ENCODE measurements at places on chromosomes 11 and 22. TPM values are rescaled to one million over a fixed set of nuclear protein-coding genes. Genes with fewer than 3 reads are reported as not detected.

- DNase-seq: no peak
Measured at GRCh38 chr11:87859636-87860035, 315.6 kb downstream of the RAB38 start.

DNA sequence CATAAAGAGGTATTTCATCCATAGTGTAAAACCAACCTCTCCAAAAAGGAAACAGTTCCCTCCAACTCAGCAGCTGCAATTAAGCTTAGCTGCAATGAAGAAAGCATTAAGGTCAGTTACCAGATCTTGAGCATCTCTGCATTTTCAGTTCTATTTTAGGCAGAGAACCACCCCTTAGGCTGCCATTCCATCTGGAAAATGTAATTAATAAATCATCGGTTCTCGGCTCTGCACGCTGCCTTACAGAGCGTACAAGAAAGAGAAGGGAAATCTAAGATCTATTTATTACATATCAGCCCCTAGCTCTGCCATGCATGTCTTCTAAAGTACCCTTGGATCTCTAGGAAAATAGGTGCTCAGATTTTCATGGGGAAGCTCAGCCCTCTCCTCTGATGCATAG is 71.5 kb downstream of the RCN1 start:
- DNase-seq: no peak

- DNase-seq: no peak
Measured at GRCh38 chr22:39318507-39319283, 728 bp downstream of the RPL3 start.

DNA sequence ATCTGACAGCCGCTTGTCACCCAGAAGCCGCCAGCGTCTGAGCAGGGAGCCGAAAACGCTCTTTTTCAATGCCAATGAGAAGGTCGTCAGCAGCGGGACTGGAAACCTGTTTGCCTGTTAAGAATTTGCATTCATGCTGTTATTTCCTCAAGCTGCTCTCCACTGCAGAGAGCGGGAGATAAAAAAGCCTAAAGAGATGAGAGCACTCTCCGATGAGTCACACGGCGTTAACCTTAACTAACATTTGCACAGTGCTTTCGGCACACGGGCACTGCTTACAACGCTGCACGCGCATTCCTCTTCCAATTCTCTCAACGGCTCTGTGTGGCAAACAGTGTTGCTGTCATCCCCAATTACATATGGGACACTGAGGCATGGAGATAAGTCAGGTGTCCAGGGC is 40.0 kb upstream of the RTL6 start:
- DNase-seq: no peak

DNA sequence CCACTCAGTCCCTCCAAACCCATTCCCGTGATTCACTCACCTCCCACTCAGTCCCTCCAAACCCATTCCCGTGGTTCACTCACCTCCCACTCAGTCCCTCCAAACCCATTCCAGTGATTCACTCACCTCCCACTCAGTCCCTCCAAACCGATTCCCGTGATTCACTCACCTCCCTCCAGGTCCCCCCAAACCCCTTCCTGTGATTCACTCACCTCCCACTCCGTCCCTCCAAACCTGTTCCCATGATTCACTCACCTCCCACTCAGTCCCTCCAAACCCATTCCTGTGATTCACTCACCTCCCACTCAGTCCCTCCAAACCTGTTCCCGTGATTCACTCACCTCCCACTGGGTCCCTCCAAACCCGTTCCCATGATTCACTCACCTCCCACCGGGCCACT is 639.6 kb downstream of the BRD1 start:
- DNase-seq: no peak

KRTAP5-1 gene
- not detected for total RNA-seq

DNA sequence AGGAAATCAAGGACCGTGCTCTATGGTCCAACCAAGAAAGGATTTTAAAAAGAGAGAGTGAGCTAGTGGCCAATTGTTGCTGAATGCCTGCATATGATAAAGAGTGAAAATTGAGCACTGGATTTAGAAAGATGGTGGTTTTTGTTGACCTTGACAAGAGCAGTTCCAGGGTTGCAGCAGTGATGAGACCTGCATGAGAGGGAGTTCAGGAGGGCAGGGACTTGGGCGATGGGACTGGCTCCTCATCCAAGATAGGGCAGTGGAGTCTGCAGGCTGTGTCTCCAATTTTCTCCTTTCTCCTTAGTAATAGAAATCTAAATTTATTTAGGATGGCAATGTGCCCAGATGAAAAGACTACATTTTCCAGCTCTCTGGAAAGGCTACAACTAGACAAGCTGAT is 94.0 kb upstream of the B3GAT1 start:
- no peak for DNase-seq

DNA sequence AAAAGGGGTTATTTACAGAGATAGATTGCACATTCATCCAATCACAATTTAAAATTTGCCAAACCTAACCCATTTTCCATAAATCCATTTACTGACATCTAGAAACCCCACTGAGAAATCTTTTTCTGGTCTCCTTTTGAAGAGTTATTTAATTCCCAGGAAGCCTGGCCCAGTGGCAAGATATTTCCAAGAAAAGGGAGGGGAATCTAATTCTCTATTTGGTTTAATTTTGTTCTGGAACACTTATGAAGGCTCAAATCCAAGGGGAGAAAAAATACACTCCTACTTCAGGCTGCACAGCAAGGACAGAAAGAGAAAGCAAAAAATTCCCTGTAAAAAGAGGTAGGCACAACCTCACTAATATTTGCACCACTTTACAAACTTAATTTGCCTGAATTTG is 88.2 kb upstream of the LDLRAD3 start:
- DNase-seq: no peak

DNA sequence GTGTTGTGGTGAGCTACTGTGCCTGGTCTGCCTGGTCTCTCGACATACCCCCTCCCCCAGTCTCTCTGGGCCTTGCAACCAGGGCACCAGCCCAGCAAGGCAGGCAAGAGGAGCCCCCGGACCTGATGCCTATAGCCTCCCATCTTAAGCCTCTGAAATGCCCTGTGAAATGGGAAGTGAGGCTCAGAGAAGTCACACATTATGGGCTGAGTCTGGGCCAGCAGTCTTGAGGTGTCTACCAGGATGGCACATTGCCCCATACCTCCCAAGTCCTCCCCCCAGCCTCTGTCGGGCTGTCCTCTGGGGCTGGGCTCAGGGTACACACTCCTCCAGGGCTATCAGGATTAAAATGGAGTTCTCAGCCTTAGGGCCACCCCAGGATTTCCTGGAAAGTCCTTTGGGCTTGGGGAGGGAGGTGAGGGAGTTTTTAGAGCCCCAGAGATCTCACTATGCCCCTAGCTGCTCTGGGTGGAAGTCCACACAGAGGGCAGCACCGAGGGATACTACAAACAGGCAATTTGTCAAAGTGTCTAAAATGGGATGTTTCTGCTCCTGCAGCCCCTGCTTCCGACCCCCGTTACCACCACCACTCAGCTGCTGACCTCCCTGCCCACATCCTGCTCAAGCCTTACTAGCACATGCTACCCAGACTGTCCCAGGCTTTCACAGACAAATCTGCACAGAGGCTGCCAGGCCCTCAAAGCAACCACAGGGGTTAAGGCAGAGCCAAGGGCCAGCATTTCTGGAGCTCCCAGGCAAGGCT is 3.1 kb upstream of the SH3BP1 start:
- DNase-seq: no peak

RHOG gene
- total RNA-seq: 23.1 TPM

DNA sequence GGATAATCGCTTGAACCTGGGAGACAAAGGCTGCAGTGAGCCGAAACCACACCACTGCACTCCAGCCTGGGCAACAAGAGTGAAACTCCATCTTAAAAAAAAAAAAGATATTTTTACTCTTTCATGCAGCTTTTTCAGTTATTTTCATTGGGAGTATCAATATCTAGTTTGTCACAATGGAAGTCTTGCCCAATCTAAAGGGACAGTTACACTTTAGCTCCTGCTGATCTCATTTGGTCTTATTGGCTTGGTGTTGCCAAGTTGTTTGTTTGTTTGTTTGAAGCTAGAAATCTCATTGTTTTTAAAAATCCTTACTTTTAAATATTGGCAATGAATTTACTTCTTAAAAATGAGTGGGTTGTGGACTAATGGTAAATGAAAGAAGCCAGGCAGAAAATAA is 24.7 kb downstream of the CEP295 start:
- DNase-seq: no peak

DNA sequence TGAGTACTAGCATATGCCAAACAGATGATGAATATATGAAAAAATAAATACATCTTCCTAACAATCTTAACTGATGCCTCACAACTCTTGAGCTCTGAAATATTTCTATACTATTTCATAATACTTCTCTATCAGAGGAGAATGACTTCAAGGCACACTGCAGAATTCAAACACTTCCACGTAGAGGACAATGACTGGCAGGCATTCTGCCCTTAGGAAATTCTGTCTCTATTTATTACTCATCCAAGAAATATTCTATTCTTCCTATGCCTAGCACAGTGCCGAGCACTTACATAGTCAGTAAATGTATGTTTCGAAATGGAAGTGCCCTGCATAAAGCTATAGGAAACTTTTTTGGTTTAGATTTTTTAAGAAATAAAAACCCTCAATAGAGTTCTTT is 809.1 kb downstream of the DLG2 start:
- DNase-seq: no peak

LRRC32 gene
- total RNA-seq: 35.1 TPM

GRCh38 chr11:58788355-58789023 is 56.0 kb downstream of the GLYATL2 start:
- no peak for DNase-seq

- no peak for DNase-seq
Measured at GRCh38 chr22:23533771-23534191, 46.3 kb downstream of the IGLL1 start.

DNA sequence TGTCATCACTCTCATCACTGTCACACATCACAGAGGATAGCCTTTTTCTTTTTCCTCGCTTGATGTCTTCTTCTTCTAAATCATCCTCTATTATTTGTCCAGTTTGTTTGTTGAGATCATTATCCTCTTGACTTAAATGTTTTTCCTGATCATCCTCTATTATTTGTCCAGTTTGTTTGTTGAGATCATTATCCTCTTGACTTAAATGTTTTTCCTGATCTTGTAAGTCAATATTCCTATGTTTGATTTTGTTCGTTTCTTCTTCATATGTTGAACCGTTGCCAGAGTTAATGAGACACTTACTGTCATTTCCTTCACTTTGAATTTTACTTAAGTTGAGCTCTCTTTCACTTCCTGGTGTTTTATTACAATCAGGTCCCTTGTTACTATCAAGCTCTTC is 5.6 kb downstream of the CCDC82 start:
- no peak for DNase-seq

- peak; percentile 37 for DNase-seq
Measured at GRCh38 chr22:46971099-46971763, 208.8 kb downstream of the TBC1D22A start.

CCDC116 gene
- total RNA-seq: 0.11 TPM

DNA sequence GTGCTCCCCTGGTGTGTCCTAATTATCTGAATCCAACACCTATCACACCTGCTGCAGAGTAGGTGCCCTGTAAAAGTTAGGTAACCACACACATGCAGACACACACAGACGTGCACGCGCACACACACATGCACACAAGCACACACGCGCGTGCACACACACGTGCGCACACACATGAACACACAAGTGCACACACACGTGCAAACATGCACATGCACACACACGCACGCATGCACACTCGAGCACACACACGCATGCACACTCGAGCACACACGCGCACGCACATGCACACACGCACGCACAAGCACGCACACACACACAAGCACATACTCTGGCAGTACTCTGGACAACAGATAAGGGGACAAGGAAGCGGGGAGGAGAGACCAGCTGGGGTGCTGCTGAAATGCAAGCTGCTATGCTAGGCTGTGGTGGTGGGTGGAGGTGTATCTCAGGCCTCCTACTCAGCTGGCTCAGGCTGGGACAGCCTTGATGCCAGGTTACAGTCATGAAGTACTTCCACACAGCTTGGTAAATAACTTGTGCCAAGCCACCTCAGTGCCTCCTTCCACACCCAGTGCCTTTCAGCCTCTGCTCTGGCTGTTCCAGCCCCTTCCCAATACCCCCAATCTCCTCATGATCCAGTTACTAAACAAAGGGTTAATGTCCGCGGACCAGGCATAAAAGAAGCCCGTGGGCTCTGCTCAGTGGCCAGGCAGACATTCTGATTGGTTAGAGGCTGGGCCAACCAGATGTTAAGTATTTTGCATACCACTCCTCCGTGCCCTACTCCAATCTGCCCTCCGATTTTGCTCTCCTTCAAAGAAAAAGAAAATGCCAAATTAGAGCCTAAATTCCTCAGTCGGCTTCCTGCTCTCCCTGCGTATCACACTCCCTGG is 374.1 kb downstream of the TENM4 start:
- DNase-seq: no peak

- DNase-seq: no peak
Measured at GRCh38 chr22:46269564-46269963, 1.8 kb downstream of the TTC38 start.

DNA sequence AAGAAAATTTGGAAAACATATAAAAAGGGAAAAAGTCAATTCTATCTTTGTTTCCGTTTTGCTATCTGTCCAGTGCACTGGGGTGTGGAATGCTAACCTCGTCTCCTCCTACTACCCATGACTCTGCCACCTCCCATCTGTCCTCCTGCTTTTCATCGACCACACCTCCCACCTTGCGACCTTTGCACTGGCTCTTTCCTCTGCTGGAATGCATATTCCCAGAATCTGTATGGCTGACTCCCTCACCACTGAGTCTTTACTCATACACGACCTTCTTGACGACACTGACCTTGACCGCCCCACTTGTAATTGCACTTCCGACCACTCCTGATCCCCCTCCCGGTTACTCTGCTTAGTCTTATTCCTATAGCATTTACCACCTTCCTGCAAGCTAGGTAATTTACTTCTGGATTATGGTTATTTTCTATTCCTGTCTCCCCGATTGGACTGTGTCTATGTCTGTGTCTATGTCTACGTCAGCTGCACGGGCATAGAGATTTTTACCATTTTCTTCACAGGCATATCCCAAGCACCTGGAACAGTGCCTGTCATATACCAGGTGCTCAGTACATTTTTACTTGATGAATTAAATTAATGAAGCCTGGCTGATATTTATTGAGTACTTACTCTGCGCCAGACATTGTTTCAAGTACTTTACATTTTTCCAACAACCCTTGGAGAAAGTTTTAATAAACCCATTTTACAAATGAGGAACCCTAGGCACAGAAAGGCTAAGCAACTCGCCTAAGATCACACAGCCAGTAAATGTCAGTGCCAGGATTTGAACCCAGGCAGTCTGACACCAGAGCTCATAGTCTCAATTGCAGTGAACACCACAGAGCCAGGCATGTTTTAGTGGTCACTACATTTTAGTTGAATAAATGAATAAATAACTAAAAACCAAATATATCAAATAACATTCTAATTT is 89.3 kb upstream of the SLC22A12 start:
- DNase-seq: no peak

DNA sequence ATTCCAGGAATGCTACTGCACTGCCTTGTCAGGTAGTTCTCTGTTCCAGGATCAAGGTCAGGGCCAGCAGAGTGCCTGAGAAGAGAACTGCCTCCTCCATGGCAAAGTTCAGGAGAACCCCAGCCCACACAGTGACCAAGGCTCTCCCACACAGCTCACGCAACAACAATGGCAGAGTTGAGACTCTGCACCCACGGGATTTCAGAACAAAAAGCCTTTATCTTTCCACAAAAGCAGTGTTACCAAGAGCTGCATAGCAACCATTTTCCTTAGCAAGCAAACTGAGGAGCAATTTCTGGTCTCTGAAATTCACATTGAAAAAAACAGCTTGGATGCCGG is 11.1 kb downstream of the PLAAT3 start:
- DNase-seq: no peak
